ENCODE measurements at places on chromosomes 1 and 21.
A peak's percentile ranks its signal among the peaks of the same experiment; 100 is the strongest.

- no peak for DNase-seq
These were observed 52.1 kb downstream of the PGM1 start for GRCh38 chr1:63645317-63645716.

DNA sequence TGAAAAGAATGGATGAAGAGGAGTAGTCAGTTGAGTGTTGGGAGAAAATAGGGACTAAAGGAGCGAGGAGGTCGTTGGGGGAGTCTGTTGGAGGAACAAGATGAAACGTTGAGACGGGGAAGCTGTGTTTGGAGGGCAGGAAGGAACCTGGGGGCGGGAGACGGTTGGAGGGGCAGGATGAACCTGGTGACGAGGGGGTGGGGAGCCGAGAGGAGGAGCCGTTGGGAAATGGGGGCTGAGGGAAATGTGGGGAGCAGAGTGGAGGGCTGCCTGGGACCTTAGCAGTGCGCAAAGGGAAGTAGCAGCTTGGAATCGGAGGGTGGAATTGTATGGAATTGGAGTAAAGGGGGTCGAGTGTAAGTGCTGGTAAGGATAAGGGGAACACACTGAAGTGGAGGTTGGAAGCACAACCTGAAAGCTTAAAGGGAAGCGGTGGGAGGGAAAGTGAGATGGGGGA is 630 bp downstream of the MTF2 start:
- DNase-seq, result no peak

- DNase-seq, result no peak
These were observed 4.5 kb upstream of the LEFTY2 start for GRCh38 chr1:225945564-225945963.

GRCh38 chr1:196401891-196402290 is 206.3 kb downstream of the KCNT2 start:
- no peak for DNase-seq

DNA sequence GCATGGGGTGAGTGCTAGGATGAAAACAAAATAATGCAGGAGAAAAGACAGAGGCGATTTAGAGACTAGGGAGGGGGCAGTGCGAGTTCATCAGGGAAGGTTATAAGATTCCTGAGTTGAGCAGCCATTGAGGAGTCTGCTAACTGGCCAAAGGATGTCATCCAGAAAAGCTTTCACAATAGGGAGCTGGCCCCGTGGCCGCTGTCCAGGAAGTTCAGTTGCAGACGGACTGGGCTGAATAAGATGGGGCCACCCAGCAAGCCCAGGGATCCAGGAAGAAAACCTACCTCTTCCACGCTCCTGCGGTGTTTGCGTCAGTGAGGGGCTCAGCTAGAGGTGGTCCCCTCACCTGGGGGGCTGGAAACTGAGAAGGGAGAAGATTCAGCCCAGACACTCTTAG is 4.0 kb upstream of the PKP1 start:
- no peak for DNase-seq

DNA sequence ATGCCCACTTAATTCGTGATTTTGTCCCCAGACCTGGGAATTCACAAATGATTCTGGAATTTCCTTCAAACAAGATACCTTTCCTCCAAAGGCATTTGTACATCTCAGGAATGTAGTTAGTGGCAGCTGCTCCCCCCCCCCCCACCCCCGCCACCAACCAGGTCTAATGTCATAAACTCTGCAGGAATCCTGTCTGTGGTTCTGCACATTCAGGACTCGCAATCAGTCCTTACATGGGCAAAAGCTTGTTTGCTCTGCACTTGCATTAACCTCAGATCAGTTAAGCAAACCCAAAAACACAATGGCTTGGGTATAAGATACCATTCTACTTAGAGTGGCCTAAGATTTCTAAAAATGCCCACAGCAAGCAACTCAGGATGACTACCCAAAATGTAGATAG is 143.8 kb downstream of the TGFB2 start:
- no peak for DNase-seq

DNA sequence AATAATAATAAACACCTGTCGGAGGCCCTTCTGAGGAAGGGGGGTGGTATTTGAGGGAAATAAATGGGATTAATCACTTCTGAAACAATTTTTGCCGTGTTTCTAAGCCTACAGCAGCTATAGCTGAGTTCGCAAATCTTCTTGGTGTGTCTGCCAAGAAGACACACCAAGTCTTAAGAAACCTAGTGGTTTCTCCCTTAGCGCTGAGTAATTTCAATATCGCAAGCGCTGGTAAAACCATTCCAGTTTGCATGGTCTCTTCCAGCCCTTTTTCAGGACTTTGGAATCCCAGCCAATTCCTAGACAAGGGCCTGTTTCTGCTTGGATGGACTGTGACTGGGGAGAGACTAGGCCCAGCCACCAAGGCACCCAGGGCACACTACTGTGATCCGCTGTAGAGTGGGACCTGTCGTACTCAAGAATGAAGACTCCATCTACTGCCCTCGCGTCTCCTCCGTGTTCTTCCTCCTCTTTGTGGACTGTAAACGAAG is 7.5 kb upstream of the LHX8 start:
- DNase-seq, result no peak

DNA sequence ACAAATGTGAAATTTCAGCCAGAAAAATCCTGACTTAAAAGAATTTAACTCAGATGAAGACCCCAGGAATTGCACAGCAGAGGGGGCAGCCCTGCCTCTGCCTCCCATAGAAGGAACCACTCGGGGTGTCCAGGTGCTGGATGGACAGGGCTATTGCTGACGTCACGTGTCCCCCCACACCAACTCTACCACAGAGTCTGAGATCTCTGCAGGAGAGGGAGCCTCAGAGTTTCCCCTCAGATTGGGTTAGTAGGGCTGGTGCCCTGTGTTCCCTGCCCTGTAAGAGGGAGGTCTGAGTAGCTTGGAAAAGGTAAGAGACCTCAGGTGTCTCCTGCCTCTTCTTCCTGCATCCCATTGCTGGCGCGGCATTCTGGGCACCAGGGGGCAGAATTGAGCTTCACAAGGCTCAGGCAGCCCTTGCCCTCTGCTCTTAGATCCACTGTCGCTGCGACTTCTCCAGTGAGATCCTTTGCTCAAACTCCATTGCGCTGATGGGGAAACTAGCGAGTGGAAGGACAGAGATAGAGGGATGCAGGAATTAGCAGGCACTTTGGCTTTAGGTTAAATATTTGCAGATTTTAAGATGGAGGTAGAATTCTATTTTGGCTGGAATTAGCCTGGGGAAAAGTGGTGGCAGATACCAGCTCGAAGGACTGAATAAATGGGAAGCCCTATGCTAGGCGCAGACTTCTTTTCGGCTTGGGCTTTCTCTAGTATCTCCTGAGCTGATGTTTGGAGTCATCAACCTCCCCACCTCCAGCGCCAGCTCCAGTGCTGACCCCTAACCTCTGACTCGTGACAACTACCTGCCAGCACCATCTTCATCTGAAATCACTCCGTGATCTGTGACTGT is 42.8 kb upstream of the DMBX1 start:
- peak; percentile 31 for DNase-seq

DNA sequence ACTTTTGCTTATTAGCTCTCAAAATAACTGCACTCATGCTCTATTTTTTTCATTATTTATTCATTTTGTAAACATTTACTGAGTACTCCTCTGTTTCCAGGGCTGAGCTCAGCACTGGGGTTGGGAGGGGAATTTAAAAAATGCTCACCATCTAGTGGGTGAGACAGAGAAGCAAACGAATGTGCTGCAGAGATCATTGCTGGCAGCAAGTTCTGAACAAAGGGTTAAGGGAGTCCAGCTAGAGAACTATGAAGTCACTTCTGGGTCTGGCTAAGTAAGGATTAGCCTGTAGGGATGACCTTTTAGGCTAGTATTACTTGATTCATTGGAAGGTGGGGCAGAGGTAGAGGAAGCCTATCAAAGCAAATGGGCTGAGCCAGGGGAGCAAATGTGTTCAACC is 99.1 kb upstream of the ZNF644 start:
- no peak for DNase-seq

DNA sequence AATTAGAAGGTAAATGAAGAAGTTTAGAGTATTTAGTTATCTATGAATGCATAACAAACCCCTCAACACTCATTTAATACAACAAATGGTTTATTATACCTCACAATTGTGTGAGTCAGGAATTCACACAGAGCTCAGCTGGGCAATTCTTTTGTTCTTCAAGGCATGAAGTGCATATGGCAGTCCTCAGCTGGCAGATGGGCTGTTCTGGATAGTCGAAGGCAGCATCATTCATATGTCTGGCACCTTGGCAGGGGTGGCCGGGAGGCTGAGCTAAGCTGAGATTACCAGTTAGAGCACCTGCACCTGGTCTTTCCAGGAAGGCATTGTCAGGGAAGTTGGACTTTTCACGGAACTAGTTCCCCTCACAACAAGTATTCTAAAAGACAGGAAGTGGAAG is 286.2 kb upstream of the DUSP10 start:
- no peak for DNase-seq

- DNase-seq, result no peak
These were observed 233.8 kb downstream of the TTLL7 start for GRCh38 chr1:83765125-83765524.

GRCh38 chr21:44359396-44359795 is 6.0 kb downstream of the TRPM2 start:
- DNase-seq, result no peak

Data from thoracic aorta (tissue), 2 donors.